Cerebellum (tissue), 4 donors: ENCODE measurements at places on chromosomes 2 and 18.
A peak's percentile ranks its signal among the peaks of the same experiment; 100 is the strongest.

- no peak for DNase-seq
Observed at GRCh38 chr2:217293607-217294006, 433.7 kb upstream of the TNP1 start.

GRCh38 chr2:1653956-1654695 lies 90.2 kb downstream of the PXDN start:
- no peak for DNase-seq

DNA sequence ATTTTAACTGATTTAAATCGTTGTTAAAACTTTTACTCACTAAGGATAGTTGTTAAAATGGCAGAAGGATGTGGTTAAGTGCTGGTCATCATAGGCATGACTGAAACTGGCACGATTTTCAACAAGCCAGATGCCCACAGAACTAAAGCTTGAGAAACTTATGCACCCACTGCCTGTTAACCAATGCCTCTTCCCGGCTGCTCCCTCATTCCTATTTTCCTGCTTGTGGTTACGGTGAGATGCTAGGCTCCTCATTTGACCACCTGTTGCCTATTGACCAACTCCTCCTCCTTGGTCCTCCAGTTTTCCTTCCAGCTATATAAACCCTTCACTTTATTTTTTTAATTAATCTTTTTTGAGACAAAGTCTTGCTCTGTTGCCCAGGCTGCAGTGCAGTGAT lies 238.7 kb downstream of the TFCP2L1 start:
- DNase-seq: no peak

DNA sequence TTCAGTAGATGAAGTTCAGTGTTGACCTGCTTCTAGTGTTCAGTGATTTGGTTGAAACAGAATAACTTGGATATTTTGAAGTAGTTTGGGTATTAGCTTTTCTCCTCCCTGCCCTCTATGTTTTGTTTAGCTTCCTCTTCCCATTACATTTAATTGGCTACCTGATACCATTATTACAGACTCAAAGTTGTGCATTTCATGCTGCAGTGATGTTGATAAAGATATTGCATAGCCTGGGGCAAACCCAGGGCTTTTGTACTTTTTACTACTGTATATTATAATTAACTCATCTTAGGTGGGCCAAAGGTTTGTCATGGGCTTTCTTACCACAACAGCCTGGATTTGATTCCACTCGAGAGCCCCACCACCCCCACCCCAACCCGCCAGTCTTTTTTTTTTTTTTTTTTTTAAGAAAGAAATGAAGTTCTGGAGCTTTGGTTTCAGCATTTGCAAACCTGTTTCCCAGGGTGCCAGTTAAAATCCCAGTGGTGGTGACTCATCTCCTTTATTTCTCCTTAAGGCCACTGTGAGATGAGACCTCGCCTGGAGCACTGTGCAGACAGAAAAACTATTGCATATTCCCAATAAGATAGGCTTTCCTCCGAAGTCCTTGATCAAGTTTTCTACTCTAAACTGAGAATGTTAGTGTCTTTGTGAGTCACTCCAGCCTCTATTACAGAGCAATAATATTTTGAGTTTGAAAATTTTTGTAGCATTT lies 393.7 kb upstream of the FANCL start:
- DNase-seq: no peak

- DNase-seq: no peak
Observed at GRCh38 chr2:18339326-18339725, 221.1 kb downstream of the RDH14 start.

- DNase-seq: no peak
Observed at GRCh38 chr2:220051716-220052115, 424.3 kb downstream of the SLC4A3 start.

DNA sequence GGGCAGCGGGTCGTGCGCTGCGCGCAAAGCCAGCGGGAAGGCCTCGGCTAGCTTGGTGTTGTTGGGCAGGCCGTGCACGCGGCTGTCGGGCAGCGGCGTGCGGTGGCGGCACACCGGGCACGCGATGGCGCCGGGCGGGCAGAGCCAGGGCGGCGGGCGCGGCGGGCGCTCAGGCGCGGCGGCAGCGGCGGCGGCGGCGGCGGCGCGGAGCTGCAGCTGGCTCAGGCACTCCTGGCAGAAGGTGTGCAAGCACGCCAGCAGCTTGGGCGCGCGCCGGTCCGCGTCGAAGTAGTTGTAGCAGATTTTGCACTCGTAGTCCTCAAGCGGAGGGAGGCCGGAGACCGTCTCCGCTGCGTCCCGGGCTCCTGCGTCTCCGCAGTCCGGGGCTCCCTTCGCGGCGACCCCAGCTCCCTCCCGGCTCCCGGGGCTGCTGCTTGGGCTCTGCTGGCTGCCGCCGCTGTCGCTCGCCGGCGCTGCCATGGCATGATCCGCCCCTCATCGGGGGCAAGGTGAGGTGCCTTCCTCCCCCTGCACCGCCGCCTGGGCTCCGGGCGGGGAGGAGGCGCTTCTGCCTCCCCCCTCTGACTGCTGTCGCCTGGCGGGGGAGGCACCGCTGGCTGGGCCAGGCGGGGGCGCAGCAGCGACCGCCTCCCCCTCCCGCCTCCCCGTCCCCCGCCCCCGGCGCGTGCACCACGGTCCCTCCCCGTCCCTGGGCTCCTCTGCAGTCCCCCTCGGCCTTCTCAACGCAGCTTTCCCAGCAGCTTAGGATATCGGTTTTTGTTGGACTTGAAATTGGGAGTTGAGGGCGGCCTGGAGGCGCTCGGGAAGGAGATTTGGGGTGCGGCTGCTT lies 21.0 kb upstream of the PAX3 start:
- DNase-seq: peak; percentile 33

DNA sequence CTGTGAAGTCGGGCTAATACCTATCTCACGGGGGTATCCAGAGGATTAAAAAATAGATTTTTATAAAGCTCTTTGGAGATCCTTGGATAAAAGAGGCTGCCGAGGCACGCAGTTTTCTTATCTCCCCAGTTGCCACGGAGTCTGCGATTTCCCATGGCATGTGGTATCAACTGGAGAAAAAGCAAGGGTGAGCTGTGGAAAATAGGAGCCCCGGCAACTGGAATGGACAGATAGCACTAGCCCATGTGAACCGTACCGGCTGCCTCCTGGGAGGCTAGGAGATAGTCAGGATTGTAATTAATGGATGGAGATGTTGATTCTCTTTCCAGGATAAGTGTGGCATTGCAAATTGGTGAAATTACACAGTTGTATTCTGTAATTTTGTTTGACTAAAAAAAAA lies 407.6 kb upstream of the KCNH7 start:
- DNase-seq: no peak

DNA sequence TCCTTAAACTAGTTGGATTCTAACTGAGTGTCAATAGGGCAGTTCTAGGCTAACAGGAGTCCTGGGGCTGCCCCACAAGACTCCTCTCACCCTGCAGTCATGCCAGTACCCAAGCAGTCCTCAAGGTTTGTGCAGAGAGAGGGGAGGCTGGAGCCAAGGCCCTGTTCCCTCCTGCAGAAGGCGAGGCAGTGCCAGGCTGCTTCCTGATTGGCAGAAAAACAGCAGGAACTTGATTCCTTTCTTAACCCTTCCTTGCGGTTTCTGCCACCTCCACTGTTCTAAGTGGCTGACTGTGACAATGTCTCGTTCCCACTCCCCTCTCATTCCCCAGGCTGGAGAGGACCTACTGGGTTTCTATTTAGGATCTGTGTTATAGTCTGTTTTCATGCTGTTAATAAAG lies 75.3 kb downstream of the LPIN1 start:
- DNase-seq: no peak

GRCh38 chr18:47727409-47727808 lies 203.1 kb downstream of the SMAD2 start:
- DNase-seq: no peak

DNA sequence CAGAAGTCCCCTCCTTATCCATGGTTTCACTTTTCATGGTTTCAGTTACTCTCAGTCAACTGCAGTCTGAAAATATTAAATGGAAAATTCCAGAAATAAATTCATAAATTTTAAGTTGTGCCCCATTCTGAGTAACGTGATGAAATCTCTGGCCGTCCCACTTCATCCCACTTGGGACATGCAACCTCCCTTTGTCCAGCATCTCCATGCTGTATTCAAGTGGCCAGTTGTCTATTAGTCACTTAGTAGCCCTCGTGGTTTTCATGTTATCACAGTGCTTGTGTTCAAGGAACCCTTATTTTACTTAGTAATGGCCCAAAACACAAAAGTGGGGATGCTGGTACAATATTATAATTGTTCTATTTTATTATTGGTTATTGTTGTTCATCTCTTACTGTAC lies 18.0 kb upstream of the DAPL1 start:
- no peak for DNase-seq

GRCh38 chr2:84373391-84373790 lies 85.7 kb downstream of the SUCLG1 start:
- DNase-seq: no peak
